T-helper 2 cell (primary cell): ENCODE measurements at places on chromosomes 16 and 17.

- DNase-seq, result no peak
Measured at GRCh38 chr16:11755022-11755760, 12.5 kb upstream of the TXNDC11 start.

GRCh38 chr16:66115373-66115772, 251.1 kb upstream of the CDH5 start:
- no peak for DNase-seq

GRCh38 chr17:66755944-66756290, 79.0 kb upstream of the CACNG5 start:
- no peak for DNase-seq

DNA sequence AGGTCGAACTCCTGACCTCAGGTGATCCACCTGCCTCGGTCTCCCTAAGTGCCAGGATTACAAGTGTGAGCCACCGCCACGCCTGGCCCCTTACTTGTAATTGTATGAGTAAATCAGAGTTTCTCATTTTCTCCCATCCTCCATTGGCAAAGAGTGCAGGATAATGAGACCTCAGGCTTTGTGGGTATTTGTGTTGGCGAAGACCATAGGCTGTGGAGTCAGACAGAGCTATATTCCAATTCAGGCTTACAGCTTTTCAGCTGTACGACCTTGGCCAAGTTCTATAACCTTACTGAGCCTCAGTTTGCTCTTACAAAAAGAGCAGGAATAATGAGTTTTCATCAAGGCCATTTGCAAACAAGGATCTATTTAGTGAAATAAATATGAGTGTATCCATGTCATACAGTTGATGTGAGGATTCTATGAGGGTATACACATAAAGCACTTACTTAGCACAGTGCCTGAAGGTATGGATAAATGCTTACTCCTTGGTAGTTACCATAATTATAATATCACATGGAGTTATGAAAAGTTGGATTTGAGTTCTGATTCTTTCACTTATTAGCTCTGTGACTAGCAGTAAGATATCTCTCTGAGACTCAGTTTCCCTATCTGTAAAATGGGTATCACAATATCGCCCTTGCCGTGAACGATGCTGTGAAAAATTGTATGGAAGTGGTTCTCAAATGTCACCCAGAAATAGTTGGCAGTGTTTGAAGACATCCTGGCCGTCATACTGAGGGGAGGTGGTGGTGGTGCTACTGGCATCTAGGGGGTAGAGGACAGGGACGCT, 25.6 kb upstream of the CPPED1 start:
- no peak for DNase-seq

DNA sequence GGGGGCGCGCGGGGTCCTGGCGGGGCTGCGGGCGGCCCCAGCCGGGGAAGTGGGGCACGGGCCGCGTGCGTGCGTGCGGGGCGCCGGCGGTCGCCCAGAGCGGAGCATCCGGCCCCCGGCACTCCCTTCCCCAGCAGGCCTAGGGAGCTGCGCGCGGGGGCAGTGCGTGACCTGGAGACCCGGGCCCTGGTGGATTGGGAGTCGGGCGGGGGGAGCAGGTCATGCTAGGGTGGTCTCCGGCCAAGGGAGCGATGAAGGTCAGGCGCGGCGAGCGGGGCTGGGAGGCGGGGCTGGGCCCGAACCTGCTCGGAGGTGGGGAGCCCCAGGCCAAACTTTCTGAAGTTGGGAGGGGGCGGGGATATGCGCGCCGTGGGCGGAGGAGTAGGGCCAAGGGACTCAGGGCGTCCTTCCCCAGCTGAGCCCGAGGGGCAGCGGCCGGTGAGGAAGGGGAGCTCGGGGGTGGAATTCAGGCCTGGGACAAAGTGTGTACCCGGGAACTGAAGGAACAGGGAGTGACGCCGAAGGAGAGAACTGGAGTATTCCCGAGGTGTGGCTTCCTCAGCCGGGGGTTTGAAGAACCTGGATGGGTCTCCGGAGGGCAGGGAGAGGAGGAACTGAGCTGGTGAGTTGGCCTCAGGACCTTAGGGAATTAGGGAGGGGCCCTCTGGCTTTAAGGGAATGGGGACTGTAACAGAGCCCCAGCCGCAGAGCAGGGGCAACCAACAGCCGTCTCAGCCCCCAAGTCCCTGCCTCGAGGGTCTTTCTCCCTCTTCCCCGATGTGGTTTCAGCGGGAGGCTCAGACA, 589 bp downstream of the XYLT2 start:
- no peak for DNase-seq
